Endothelial cell of umbilical vein (primary cell): ENCODE measurements at places on chromosomes 5 and 9.

DNA sequence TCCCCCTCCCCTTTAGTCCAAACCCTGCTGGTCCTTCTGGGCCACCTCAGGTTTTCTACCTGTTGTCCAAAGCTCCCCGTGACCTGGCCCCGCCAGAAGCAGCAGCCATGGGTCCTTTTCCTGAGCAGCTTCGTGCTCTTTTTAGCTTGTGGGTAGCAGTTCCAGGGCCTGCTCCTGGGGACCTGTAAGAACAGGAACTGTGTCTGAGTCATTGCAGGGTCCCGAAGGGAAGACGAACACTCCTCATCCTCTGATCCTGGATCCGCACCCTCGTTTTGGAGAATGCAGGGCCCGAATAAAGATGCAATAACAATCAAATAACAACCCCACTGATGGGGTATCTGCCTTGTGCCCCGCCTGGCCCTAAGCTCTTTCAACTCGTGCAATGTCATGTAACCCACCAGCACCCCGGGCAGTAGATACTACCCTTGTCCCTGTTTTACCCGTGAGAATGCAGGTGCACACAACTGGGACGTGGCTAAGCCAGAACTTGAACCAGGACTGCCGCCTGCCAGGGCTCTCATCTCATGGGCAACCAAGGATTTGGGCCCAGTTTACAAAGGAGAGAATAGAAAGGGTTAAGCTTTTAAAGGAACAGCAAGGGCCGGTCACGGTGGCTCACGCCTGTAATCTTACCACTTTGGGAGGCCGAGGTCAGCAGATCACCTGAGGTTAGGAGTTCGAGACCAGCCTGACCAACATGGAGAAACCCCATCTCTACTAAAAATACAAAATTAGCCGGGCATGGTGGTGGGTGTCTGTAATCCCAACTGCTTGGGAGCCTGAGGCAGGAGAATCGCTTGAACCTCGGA, 33.2 kb downstream of the NEK6 start:
- no peak for DNase-seq

DNA sequence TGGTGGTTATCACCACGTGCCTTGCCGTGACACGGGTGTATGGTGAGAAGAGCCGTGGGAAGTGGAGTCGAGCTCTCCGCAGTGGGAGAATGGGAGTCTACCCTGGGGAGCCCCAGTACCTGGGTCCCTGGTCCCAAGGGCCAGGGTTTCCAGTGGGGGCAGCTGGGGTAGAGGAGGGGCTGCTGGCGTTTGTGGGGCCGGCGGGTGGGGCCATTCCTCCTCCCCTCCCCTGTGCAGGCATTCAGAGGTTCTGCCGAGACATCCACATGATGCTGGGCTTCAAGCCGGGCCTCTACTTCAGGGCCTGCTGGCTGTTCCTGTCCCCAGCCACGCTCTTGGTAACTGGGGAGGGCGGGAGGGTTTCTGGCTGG, 14.7 kb downstream of the SLC6A7 start:
- DNase-seq, result no peak

DNA sequence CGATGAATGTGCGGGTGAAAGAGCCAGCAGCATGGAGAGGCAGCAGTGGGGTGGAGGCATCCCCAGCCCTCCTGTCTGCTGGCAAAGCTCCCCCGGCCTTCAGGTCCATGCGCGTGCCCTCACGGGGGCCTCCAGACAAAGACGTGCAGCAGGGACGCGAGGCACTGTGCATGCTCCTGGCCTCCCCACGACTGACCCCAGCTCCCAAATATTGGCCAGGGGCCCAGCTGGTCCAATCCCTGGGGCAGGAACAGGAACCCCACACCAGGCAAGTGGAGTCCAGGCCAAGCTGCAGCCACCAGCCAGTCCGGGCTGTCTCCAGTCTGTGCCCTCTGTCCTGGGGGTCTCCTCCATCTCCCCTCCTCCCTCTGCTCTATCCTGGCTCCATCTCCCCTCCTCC, 33.5 kb upstream of the LRRC14B start:
- no peak for DNase-seq

DNA sequence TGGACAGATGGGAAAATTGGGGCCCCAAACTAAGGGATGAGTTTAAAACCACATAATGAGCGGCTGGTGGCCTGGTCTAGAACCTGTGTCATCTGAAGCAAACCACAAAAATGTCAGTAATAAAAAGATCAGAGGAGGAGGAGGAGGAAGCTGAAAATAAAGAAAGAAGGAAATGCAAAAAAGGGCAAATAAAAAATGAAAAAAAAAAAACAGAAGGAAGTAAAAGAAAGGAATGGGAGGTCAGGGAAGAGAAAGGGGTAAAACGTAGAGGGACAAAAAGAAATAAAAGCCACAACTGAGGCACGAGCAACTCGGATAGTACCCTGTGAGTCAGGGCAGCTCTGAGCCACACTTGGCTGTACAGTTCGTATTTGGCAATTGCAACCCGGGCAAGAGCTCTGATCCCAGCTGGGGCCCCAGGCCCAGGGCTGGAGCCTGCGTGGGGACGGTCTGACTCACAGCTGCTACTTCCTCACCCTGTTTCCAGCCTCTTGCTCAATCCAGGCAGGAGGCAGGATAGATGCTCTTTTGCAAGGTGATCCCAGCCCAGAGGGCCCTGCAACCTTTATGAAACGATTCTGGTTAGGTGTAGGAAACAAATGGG, 137.9 kb upstream of the TRIM32 start:
- DNase-seq, result no peak

DNA sequence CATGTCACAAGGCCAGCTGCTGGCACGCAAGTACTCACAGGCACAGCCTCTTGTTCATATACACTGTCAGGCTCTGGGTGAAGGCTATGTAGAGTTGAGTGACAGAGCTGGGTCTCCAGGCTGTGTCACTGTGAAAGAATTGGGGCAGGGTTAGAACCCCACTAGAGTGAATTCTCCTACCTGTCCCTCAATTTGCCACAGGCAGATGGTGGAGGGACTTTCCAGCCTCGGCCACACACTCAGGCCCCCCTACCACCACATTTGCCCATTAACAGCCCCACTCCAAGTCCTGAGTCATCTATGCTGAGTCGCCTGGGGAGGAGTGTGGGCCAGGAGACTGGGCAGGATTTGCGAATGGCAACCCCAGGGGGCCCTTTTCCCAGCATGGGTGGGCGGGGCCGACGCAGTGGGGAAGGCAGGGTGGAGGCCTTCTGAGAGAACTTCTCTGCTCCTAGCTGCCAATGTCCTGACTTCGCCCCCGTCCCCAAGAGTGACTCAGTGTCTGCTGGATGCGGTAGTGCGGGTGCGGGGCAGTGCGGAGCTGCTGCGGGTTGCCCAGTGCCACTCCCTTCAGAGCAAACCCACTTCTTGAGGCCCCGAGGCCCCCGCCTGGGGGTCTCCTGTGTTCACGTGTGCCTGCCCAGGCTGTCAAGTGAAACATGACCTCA, 50.3 kb upstream of the PSD2 start:
- no peak for DNase-seq

- no peak for DNase-seq
Measured at GRCh38 chr5:132825033-132825833, 5.2 kb downstream of the SHROOM1 start.

GRCh38 chr5:78806544-78806943, 158.0 kb upstream of the LHFPL2 start:
- no peak for DNase-seq

DNA sequence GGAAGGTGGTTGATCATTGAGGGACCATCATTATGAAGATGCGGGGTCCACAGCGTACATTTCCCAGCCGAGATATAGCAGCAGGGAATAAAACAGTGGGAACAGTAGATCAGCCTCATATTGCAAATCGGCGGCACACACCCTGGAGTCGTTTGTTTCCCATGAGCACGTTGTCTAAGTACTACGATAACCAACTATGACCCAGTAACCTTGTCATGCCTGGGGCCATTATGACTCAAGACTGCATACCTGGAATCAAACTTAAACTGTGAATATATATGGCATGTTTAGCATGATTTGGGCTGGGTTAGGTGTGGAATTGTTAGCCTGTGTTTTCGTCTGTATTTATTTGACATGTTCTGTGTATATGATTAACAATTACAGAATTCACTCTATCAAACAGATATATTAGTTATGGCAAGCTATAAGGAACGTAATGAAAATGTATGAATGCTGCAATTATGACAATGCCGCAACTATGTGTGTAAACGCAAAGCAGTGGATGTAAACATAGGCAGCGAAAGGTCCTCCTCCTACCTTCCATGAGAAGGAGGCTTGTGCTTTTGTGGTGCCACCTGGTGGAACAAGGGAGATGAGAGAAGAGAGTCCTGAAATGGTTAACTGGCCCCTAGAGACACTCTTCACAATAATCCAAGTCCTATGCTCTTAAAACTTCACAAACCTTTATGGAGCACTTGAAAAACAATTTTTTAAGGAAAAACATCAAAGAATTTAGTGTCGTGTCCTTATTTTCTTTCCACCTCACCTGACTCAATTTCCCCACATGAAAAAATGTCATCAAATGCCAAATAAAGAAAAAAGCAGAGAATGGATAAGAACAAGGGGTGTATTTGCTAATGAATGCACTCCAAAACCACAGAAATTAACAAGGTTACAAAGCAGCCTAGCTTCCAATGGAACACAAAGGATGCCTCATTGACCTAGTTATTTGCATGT, 47.1 kb downstream of the SEMA5A start:
- DNase-seq, result no peak
